ENCODE measurements at places on chromosomes 1 and 21.
A peak's percentile ranks its signal among the peaks of the same experiment; 100 is the strongest.

GRCh38 chr1:231421546-231421970, 529 bp downstream of the EGLN1 start:
- DNase-seq = peak; percentile 65

- DNase-seq = no peak
Observed at GRCh38 chr1:244341455-244342450, 110.0 kb downstream of the ADSS2 start.

- no peak for DNase-seq
Observed at GRCh38 chr1:30947212-30947611, 38.7 kb upstream of the SDC3 start.

DNA sequence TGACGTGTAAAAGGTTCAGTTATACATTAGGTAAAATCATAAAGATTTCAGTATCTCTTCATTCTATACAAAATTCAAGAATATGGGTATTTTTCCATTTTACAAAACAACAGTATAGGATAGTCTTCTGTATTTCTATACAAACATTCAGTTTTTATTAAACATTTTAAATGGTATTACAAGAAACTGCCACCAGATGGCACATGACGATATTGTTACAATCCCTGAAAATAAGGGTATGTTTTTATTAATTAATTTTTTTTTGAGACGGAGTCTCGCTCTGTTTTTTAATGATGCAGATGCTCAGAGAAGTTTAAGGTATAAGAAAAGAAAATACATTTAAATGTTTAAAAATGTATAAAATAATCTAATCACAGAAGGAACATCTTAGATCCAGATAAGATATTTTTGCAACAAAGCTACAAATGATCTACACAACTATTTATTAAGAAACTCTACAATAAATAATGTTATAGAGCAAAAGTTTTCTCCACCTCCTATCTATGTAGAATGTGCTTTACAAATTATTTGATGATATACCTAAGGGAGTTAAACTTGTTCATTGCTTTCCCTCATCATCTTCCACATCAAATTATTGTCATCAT, 23.5 kb upstream of the RSBN1 start:
- peak; percentile 73 for DNase-seq

- peak; percentile 79 for DNase-seq
Observed at GRCh38 chr1:158117854-158118704, 62.6 kb upstream of the CD1D start.

DNA sequence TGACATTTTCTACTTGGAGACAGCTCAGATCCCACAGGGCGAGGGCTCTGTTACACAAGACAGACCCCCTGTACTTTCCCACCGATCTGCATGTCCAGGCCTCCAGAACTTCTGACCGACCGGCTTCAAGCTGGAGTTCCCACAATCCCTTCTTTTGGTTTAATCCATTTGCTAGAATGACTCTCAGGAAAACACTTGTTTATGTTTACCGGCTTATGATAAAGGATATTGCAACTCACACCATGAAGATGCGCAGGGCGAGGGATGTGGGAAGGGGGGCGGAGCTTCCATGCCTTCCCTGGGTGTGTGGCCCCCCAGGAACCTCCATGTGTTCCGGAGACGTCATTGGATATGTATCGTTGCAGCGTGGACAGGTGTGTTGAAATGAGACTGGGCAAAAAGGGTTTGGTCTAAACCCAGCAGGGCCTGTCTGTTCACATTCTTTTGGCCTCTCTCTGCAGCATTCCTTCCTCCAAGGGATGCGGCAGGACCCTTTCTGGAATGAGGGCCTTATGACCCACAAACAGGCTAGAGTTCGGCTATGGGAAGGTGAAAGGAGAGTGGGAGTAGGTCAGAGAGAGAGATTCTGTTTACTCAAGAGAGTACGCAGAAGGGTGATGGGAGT, 7.5 kb upstream of the IGSF5 start:
- DNase-seq = no peak

GRCh38 chr1:167452483-167452882, 65.8 kb downstream of the CD247 start:
- DNase-seq = no peak

- no peak for DNase-seq
Observed at GRCh38 chr1:12272770-12273169, 42.9 kb downstream of the VPS13D start.

DNA sequence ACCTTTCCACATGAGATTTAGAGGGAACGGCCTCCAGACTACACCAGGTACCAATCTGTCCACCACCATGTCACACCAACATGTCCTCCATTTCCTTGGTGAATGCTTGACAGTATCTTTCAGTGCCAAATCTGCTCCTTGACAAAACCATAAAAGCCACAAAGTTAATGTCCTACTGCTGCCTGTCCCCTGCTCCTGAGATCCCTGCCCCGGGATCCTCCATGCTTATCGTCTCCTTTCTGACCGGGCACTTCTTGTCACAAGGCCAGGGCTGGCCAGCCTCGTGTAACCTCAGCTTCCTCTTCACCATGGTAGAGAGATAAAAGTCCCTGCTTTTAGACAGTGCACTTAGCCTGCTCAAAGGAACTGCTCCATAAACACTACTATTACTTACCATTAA, 136.2 kb downstream of the NAV1 start:
- DNase-seq = no peak

DNA sequence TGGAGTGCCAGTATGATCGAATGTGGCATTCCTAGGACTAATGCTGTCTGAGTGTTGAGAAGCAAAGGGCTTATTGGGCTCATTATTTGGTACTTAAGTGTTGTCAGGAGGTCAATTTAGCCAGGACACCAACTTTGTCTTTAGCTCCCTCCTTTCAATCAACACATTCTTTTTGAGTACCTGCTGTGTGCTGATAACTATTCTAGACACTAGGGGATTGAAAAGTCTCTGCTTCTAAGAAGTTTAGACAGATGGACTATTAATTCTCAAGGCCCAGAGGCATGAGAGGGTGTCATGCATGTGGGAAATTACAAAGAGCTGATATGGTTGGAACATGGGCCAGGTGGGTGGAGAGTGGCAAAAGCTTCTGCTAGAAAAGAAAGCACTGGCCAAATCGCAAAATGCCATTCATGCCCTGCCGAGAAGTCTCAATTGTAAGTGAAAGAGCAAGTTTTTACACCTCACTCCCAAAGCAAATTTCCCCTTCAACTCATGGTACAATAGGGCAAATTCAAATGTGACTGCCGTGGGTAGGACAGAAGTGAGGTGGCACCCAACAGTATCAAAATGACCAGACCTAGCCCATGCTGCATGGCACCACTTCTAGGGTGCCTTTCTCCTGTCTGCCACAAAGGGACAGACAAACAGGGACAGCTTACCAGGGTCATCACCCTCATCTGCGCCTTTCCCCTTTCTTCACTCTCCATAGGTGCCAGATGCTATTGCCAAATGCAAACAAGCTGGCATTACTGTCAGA, 53.6 kb upstream of the LAX1 start:
- no peak for DNase-seq
